ENCODE measurements at places on chromosomes 5 and 9.

- no peak for DNase-seq
These were observed 1022.3 kb upstream of the WWC1 start for GRCh38 chr5:167269146-167269545.

DNA sequence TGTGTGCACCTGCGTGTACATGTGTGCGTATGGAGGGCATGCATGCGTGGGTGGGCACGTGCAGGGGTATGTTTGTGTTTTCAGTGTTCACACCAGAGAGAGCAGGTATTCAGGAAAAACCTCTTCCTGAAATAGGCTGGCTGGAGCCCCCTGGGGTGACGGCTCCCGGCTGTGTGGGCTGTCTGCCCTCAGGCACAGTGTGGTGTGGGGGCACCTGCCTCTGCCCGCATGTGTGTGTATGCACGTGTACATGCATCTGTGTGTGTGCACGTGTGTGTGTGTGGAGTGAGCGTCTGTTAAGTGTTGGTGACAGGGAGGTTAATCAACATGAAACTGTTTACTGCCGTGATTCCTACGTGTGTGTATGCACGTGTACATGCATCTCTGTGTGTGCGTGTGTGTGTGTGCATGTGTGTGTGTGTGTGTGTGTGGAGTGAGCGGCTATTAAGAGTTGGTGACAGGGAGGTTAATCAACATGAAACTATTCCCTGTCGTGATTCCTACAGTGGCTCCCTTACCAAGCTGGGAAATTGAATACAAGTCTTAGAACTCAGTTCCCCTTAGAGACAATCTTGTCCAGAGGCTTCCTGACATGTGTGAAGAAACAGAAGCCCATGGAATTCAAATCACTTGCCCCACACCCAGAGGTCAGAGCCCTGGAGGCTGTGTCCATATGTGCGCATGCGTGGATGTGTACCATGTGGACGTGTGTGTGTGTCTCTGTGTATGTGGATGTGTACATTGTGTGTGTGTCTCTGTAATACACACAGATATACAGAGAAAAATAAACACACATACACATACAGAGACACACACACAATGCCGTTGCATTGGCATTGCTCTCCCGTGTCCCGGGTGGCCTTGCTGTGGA is 372.4 kb upstream of the IRX4 start:
- DNase-seq, result no peak

- DNase-seq, result no peak
These were observed 33.3 kb downstream of the IPPK start for GRCh38 chr9:92636627-92637026.

- DNase-seq, result no peak
These were observed 106.3 kb downstream of the TENT4A start for GRCh38 chr5:6819521-6819920.

- no peak for DNase-seq
These were observed 91.0 kb upstream of the MVB12B start for GRCh38 chr9:126235336-126236243.

DNA sequence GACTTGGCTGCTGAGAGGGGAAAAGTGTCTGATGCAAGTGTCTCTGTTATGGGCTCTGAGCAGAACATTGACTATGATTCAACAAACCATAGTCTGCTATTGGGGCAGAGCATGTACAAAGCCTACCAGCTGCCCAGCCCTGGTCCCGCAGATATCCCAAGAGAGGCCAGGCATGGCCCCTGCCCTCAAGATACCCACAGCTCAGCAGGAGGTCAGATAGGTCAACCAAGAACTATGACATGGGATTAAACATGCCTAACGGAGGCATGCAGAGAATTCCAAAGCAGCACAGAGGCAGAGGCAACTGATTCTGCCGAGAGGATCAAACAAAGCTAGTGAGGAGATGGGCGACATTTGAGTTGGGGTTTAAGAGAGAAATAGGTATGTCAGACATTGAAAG is 39.9 kb upstream of the CPLX2 start:
- no peak for DNase-seq

All from SK-MEL-5 (cell line).